ENCODE measurements at places on chromosomes 13 and 19.

DNA sequence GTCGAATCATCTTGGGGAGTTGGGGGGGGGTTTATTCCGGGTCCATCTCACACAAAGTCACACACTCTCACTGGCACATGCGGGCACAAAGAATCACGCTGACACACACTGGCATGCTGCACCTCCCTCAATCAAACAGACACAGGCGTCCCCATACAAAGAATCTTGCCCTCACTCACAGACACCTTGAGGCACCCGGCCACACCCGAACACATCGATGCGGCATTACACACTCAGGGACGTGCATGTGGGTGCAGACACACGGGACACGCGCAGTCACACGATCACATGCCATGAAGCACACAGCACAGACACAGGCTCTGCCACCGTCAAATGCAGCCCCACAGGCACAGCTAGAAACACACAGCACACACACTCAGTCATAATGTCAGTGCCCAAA lies 7.8 kb downstream of the NFIX start:
- DNase-seq: no peak

DNA sequence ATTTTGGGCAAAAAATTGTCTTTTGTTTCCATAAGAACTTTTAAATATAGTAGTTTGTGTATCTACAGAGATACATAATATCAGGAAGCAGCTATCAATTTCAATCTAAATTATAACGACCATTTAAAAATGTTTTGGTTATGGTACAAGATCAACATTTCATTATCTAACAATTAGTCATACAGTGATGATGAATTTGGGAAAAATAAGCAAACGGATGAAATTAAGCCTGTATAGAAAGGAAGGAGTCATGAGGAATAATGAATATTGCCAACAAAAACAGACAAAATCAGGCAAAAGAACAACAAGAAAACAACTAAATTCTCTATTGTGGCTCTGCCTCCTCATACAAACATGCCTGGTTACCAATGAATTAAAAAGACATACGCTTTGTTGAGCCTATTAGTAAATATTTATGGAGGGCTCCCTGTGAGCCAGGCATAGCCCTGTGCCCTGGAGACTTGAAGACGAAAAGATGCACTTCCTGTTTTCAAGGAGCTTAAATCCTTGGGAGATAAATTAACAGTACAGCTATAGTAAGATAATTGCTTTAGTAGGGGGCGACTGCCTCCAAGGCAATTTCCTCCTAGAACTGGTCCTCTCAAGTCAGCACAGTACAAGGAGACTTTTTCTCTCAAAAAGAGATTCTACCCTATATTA lies 73.0 kb downstream of the NALCN start:
- no peak for DNase-seq

GRCh38 chr13:99941086-99941485 lies 30.5 kb downstream of the ZIC5 start:
- DNase-seq: no peak

DNA sequence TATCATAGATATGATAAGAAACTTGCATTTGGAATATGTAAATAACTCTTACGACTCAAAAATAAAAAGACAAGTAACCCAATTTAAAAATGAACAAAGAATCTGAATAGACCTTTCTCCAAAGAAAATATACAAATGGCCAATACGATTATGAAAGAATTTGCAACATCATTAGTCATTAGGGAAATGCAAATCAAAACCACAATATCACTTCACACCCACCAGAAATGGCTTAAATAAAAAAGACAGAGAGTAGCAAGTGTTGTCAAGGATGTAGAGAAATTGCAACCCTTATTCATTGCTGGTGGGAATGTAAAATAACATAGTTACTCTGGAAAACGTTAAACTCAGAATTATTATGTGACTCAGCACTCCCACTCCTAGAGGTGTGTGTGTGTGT lies 226.6 kb upstream of the MAB21L1 start:
- DNase-seq: no peak

GRCh38 chr19:49631610-49632192 lies 8.2 kb downstream of the RRAS start:
- DNase-seq: no peak

- no peak for DNase-seq
Observed at GRCh38 chr19:5035793-5036697, 67.1 kb downstream of the KDM4B start.

- no peak for DNase-seq
Observed at GRCh38 chr13:105642511-105642958, 892.9 kb downstream of the EFNB2 start.

DNA sequence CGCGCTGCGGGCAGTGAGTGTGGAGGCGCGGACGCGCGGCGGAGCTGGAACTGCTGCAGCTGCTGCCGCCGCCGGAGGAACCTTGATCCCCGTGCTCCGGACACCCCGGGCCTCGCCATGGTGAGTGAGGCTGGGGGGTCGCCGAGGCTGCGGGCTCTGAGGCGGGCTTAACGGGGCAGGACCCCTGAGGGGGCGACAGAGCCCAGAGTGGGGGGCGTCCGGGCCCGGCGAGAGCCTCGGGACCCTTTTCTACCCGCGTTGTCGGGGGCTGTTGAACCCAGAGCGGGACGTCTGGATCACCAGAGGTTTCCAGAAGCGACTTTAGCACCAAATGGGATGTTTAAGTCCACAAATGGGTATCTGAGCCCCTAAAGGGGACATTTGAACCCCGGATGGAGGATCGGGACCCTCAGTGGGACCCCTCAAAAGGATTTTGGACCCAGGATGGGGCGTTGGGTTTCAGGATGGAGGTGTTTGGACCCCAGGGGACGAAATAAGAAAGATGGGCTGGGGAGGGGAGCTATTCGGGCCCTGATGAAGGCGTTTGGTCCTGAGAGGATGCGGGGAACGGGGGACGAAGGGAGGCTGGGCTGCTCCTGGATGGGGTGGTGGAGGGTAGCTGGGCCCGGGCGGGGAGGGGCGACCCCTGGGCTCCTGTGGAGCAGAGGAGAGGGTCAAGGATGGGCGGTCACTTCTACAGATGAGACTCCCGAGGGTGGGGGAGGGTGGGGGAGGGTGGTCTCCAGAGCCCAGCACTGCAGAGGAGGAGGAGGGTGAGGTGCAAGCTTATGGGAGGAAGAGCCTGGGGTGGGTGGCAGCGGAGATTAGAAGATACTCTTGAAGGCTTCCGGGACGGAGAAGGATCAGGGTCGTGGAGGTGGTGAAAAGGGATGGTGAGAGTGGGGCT lies at the start of gene CALM3:
Gene CALM3 (plus strand): TSS at position 13 of the 907 bp plus-strand sequence. CDS start 105 bp downstream, at position 118.
- no peak for DNase-seq

All from ecto neural progenitor cell (in vitro differentiated cells).